ENCODE measurements at places on chromosomes 16 and 17.

DNA sequence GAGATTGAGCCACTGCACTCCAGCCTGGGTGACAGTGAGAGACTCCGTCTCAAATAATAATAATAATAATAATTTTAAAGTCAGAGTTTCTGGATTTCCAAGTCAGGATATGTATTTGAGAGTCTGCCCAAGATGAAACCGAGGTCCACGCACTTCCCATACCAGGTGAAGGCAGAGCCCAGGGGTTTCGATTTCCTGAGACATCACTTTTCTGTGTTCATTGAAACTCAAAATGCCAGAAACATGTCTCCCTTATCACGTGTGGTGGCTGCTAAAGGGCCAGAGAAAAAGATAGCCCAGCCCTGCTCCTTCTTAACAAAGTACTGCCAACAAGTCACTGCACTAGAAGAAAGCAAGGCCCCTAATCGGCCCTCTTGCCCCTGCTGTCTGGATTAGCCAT lies 9.8 kb upstream of the RNF157 start:
- DNase-seq: no peak

GRCh38 chr17:40608061-40608581 lies 39.5 kb downstream of the SMARCE1 start:
- DNase-seq: no peak

DNA sequence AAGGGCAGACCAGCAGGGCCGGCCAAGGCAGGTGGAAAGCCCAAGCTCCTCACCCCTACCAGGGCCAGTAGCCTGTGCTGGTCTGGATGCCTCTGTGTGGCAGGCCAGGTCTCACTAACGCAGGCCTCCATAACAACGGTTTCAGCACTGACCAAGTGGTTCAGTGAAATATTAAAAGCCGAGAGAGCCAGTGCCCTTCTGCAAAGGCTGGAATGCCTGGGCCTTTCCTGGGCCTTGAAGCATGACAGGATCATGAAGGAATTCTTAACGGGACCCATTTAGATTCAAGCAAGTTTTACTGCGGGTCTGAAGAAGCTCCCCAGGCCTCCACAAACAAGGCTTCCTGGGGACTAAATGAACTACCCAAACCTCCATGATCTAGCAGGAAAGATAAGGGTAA lies 16.3 kb downstream of the ADAD2 start:
- no peak for DNase-seq

DNA sequence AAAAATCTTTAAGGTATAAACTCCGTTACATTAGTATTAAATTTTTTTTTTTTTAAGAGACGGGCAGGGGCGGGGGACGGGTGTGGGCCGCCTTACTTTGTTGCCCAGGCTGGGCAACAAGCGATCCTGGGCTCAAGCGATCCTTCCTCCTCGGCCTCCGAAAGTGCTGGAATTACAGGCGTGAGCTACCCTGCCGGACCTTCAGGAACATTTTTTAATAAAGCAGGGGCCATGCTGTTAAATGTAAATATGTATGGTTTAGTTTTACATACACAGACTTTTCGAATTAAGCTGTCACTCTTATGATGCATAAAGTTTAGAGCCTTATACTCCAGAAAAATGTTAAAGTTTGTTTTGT lies 2.4 kb downstream of the PPM1D start:
- peak; percentile 22 for DNase-seq

DNA sequence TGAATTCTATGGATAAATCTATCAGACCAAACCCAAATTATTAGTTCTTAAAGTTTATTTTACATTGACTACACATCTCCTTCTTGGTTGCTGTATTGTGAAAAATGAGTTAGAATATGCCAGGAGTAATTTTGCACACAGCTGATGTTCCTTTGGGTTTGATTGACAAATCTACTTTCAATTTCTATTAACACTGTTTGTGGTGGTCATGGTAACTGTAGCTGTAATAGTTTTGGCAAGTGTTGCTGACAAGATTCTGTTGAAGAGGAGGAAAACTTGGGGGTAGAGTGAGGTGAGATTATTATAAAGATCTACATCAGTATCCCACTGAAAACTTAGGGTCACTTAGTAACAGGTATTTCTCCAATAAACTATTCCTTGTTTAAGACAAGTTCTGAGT lies 30.3 kb downstream of the MRTFB start:
- no peak for DNase-seq

DNA sequence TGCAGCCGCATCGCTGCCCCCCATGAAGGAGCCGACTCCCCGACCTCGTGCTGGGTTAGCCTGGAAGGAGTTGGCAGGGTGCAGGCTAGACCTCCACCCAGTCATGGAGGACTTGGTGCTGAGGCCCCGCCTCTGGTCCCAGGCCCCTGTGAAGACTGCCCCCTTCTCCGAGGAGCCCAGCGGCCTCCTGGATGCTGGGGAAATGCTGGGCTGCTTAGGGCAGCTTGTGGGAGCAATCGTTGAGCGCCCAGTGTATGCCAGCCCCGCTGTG lies 1.8 kb downstream of the SSTR5 start:
- no peak for DNase-seq

GRCh38 chr16:870856-871561 lies 70.5 kb upstream of the GNG13 start:
- DNase-seq: no peak

DNA sequence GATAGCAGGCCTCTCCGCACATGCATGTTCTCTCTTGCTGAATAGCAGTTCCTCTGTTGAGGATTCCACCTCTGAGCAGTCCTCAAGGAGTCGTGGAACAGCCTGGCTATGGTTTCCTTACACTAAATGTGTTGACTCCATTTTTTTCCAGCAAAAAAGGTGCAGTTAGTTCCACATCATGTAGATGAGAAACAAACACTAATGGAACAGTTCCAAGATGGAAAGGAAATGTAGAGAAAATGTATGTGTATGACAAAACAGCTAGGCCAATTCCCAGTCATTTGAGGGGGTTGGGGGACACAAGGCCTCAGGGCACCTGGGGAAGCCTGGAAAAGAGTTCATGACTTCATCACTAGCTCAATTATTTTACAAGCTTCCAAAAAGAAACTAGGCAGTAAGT lies 90.0 kb downstream of the CFDP1 start:
- no peak for DNase-seq

- DNase-seq: peak; percentile 89
These were observed 50.8 kb downstream of the ZFHX3 start for GRCh38 chr16:72997141-72997542.

GRCh38 chr16:79593074-79593531 lies 7.4 kb downstream of the MAF start:
- DNase-seq: no peak

Measured in T47D (cell line).